ENCODE measurements at places on chromosomes 7 and 10.

- no peak for DNase-seq
These were observed 2.4 kb downstream of the CYP2E1 start for GRCh38 chr10:133529576-133529946.

DNA sequence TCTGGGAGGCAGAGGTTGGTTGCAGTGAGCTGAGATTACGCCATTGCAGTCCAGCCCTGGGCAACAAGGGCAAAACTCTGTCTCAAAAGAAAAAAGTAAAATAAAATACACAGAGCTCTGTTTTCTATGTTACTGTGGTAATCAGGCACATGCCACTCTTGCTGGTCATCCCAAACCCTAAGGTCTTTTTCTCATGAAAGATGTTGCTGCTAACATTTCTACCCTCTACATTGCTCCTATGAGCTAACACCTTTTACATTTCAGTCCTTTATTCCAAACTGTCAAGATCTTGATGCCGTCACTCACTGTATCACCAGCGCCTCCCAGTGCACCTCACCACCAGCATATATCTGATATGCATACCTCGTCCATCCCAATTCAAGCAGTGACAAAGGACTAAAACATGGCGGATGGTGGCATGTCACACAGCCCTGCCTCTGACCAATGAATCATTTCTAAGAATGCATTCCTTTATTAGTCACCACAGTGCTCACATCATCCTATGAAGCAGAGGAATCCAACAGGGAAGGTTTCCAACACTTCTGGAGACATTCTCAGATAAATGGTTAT, 4.3 kb downstream of the DAGLB start:
- no peak for DNase-seq

DNA sequence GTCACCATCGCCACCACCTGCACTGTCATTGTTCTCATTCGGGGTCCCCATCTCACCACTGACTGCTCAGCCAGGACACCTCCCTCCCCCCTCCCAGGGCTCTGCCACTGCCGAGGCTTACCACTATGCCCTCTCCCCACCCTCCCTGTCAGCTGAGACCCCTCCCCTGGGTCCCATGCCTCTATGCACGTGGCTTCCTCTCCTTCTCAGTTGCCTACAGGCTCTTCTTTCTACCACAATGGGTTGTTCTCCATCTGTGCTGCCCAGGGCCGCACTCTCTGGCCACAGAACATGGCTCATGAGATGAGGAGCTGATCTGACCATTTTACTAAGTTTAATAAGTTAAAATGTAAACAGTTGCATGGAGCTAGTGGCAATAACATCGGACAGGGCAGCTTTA, 16.1 kb upstream of the EN2 start:
- no peak for DNase-seq

DNA sequence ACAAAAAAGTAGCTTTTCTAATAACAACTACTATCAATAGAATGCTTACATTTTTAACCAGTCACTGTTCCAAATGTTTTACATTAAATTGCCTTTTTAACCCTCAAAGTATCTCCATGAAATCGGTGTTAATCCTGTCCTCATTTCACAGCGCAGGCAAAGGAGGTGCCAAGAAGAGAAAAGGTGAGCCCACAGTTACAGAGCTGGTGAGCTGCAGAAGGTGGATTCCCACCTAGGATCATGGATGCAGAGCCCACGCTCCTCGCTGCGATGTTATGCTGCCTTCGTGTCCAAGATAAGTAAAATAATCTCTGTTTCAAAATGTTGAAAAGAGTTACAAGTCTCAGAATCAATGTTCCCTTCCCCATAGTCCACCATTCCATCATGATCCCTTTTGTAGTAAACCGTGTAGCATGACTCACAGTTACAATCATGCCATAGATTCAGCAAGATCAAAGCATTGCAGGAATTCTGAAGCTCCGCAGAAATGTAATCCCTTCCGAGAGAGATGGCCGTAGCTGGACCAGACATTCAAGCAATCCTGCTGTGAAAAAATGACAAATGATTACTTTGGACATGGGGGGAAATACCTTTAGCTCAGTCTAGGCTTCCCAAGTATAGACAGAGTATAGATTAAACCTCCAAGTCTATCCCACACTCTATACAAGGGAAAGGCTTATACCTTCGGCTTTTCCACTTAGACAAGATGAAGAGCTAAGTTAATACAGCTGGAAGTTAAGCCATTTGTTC, 394.7 kb upstream of the AKR1E2 start:
- peak; percentile 9 for DNase-seq

GRCh38 chr7:54485044-54485443, 57.1 kb upstream of the VSTM2A start:
- no peak for DNase-seq

DNA sequence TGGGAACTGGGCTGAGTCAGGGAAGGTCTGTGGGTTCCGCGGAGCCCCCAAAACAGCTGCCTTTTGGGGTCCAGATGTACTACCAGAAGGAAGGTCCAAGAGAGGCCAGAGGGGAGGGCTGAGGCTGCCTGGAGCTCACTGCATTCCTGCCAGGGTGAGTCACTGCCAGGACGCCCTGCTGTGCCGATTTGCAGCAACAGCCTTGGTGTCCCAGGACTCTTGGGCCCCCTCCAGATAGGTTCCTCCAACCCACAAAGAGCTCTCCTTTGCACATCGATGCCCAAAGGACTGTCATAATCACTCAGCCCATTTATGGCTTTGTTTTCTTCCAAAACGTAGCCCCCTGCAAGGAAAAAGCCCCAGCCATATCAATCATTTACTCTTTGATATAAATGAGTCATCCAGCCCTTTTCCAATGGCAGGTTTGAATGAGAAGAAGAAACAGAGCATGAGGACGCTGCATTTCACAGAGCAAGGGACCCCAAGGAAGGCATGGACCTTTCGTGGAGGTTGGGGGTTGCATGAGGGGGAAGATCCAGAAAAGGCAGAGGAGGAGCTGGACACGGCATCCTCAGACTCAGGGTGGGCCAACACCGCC, 32.2 kb upstream of the COL13A1 start:
- DNase-seq, result no peak

DNA sequence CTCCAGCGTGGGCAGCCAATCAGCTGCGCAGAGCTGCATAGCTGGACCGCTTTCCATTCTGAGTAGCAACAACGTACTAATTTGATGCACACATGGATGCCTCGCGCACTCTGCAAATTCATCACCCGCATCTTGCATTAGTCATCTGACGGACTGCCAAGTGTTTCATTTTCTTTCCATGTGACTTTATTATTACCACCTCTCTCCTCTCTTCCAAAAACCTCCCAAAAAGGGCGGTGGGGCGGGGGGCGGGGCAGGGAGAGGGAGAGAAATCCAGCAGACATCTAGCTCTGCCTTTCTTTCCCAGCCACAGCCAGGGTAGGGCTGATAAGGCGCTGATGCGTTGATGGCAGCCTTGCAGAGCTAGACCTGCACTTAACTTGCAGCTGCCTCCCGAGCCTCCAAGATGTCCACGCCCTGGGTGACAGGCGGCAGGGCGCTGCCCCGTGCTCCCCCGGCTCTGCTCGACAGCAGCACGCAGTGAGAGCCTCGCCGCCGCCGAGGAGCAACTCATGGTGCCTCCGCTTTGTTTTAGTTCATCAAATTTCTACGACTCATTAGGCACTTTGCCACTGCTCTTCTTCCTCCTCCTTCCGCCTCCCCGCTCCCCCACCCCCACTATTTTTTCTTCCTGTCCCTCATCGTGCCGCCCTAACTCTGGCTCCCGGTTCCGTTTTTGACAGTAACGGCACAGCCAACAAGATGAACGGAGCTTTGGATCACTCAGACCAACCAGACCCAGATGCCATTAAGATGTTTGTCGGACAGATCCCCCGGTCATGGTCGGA, 147.3 kb downstream of the CELF2 start:
- no peak for DNase-seq

GRCh38 chr10:125845617-125846016, 22.3 kb downstream of the BCCIP start:
- DNase-seq, result no peak

DNA sequence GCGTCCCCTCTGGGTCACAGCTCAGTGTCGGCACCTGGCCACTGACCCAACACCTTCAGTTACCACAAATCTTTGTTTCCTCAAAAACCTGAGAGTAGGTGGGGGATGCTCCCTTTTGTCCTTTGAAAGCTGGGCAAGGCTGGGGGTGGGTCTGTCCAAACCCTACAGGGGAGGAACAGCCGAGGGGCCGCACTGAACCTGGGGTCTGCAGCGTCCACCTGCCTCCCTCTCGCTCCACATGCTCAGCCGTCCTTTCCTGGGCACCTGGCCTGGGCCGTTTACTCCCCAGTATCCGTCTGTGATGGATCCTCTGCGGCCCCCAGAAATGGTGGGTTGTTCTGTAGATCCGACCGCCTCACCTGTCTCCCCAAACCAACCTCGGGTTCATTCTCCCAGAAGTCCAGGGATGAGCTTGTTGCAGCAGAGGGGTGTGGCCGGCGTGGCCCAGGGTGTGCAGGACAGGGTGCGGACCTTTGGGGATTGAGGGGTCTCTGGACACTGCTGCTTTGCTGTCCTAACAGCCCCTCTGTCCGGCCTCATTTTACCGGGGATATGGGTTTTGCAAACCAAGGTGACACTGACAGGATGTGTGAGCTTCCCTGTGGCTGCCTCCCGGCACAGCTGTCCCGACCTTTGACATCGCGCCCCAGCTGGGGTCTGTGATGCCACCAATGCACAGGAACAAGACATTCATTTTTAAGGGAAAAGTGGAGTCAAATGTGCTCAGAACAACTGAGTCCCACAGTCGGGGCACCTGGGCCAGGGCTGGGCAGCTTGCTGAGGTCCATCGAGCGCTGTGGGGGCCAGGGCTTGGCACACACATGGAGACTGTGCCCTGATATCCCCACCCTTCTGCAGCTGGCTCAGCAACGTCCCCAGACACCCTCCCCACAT, 115.9 kb downstream of the VIPR2 start:
- no peak for DNase-seq

- DNase-seq, result no peak
These were observed 27.7 kb downstream of the CUBN start for GRCh38 chr10:17101910-17102266.

DNA sequence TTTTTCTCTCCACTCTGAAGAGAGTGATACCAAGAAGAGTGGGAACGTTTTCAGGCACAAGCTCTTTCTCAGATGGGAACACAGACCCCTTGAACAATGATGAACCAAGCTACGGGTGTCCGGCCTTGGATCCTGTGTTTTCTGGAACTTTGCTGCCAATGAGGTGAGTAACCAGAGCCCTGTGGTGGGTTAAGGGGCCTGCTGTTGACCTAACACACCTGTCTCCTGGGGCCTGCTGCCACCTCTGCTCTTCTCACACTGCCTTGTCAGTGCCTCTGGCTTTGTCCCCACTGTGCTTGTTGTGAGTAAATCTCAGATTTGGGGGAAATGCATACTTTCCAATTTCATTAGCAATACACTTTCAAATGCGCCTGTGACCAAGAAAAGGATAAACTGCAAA, 1.4 kb upstream of the PKD1L1 start:
- no peak for DNase-seq

GRCh38 chr10:36533861-36534260, 591.5 kb upstream of the ANKRD30A start:
- no peak for DNase-seq
